Cardiac fibroblast (primary cell): ENCODE measurements at places on chromosomes 2 and 18.

GRCh38 chr2:46351750-46352138 is 54.5 kb downstream of the EPAS1 start:
- peak; percentile 27 for DNase-seq

DNA sequence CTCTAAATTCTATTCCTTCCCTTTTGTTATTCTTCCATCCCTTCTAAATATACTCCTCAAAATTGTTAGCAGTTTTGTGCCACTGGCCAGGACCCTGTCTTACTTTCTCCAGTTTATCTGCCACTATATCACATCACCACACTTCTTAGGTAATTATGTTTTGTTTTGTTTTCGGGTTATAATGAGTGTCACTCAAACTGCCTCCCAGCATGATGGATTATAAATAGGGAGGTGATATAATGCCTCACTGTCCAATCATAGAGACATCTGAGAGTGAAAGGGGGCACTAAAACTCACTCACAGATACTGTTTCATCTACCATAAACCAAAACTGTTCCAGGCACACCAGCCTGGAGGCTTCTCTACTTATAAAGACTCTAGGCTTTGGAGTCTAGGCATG is 3.5 kb downstream of the RSAD2 start:
- DNase-seq, result no peak

- no peak for DNase-seq
Observed at GRCh38 chr18:36536426-36536825, 238.9 kb downstream of the FHOD3 start.

- DNase-seq, result no peak
Observed at GRCh38 chr2:55581435-55581834, 36.0 kb downstream of the PPP4R3B start.

DNA sequence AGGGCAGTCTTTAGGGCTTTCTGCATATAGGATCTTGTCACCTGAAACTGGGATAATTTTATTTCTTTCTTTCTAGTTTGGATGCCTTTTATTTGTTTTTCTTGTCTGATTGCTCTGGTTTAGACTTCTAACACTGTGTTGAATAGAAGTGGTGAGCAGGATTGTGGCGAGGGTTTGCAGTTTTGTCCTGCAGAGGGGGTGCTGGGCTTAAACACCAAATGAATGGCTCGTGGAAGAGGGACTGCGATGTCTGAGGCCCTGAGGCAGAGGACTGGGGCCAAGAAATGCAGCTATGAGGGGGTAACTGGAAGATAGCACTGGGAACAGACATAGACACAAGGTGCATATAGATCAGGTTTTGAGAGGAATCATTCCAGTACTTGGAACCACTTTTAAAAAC is 20.5 kb downstream of the UBE2F start:
- no peak for DNase-seq

- DNase-seq, result no peak
Observed at GRCh38 chr2:61737841-61738240, 116.0 kb downstream of the FAM161A start.

GRCh38 chr2:231049286-231050017 is 7.2 kb upstream of the PSMD1 start:
- no peak for DNase-seq

GRCh38 chr2:112277596-112278220 is 2.3 kb downstream of the ZC3H6 start:
- no peak for DNase-seq

- no peak for DNase-seq
Observed at GRCh38 chr18:74381621-74382295, 66.1 kb downstream of the C18orf63 start.

GRCh38 chr2:162022290-162022945 is 51.6 kb downstream of the DPP4 start:
- peak; percentile 31 for DNase-seq

DNA sequence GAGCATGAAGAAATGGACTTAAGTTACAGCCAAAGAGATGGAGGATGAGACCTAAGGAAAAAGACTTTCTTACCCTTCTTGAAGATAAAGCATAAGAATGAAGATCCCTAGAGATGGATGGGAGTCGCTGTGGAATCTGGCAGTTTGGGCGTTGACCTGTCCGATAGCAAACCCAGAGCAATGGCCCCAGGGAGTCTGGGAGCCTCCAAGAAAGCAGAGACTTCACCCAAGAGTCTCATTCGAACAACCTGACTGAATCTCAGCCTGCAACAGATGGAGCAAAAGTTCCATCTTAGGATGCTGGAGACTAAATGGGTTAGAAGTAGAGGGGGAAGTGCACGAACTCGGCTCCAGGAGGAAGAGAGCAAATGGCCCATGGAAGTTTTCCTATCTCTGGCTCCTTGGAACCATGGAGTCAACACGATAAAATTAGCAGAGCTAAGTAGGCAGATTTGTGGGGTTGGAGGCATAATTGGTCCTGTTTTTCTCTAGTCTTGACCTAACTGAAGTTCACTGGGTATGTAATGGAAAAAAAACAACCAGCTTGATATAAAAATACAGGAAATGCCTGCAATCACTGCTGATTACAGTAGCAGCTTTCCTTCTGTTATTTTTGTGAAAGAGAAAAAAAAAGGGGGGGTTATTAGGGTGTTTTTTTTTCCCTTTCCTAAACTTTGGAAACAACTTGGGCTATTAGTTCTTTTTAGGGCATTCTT is 178.4 kb upstream of the EPAS1 start:
- DNase-seq, result peak; percentile 60

GRCh38 chr18:67282796-67283195 is 233.7 kb downstream of the DSEL start:
- peak; percentile 73 for DNase-seq
